A673 (cell line): ENCODE measurements at places on chromosomes 4 and X. TPM values are rescaled to one million over a fixed set of nuclear protein-coding genes. Genes with fewer than 3 reads are reported as not detected.
A peak's percentile ranks its signal among the peaks of the same experiment; 100 is the strongest.

- no peak overlapping the region for H3K4me3 ChIP-seq
- H3K27me3 ChIP-seq = no peaks in the 10 kb centered on the region
- no peak for DNase-seq
- peaks cover 10% of the 10 kb centered on the region for H3K4me1 ChIP-seq
- no peaks in the 10 kb centered on the region for H3K36me3 ChIP-seq
- no peak overlapping the region for H3K27ac ChIP-seq
Observed at GRCh38 chrX:133637765-133638164, 222.5 kb upstream of the GPC4 start.

DNA sequence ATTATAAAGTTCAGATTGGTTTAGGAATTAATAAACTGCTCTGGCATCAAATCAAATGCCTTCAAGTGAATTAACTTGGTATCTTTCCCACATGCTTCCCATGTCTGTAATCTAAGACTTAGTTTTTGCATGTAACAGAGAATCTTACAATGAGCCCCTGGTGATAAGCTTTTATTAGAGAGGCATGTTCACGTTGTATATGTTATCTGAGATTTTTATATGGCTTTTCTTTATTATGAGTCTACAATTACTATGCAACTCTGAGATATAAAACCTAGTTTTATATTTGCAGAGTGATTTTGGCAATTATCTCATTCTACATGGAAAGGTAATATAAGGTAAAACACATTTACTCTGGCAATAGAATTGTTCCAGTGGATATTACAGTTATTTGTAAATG is 1578.4 kb upstream of the IGFBP7 start:
- no peak for DNase-seq
- no peaks in the 10 kb centered on the region for H3K27me3 ChIP-seq
- H3K4me1 ChIP-seq = no peaks in the 10 kb centered on the region
- no peak overlapping the region for H3K27ac ChIP-seq
- H3K36me3 ChIP-seq = no peaks in the 10 kb centered on the region

- H3K27me3 ChIP-seq = no peaks in the 10 kb centered on the region
- H3K27ac ChIP-seq = no peak overlapping the region
- H3K4me1 ChIP-seq = no peaks in the 10 kb centered on the region
- no peaks in the 10 kb centered on the region for H3K36me3 ChIP-seq
- DNase-seq = no peak
- H3K4me3 ChIP-seq = no peak overlapping the region
Observed at GRCh38 chrX:136170139-136170800, 22.9 kb downstream of the FHL1 start.

Gene CCDC149
- 2.8 and 3.1 TPM in 2 replicates for total RNA-seq

DNA sequence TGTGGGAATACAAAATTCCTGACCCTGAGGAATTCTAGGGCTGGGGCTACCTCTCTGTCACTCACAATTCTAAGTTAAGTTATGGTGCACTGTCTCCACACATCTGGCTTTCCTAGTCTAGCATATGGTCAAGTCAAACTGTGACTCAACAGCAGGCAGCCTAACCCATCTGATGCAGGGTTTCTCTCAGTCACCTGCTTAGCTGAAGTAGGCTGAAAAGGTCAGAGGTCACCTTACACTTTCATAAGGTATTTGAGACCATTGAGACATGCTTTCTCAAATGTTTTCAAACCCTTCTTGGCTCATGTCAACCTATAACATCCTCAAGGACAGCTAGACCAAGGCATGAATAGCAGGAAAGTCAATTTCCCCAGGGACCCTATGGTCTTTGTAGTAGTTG is 196.5 kb upstream of the STK26 start:
- H3K27me3 ChIP-seq = peaks cover 5% of the 10 kb centered on the region
- H3K36me3 ChIP-seq = peaks cover 5% of the 10 kb centered on the region
- DNase-seq = no peak
- no peak overlapping the region for H3K27ac ChIP-seq
- no peak overlapping the region for H3K4me3 ChIP-seq
- H3K4me1 ChIP-seq = peaks cover 5% of the 10 kb centered on the region

Gene ATG4A
- total RNA-seq = 3.8 and 4.8 TPM in 2 replicates

GRCh38 chr4:185412412-185412811 is 13.4 kb downstream of the UFSP2 start:
- no peaks in the 10 kb centered on the region for H3K4me1 ChIP-seq
- peaks cover 14% of the 10 kb centered on the region for H3K36me3 ChIP-seq
- no peak overlapping the region for H3K27ac ChIP-seq
- H3K4me3 ChIP-seq = no peak overlapping the region

Gene TSR2
- total RNA-seq = 40.8 and 41.6 TPM in 2 replicates

- no peak overlapping the region for H3K4me3 ChIP-seq
- H3K27me3 ChIP-seq = no peaks in the 10 kb centered on the region
- no peak for DNase-seq
Observed at GRCh38 chrX:134718966-134719317, 60.7 kb upstream of the PLAC1 start.

Gene SLITRK4
- total RNA-seq = not detected in 2 replicates

Gene RGN
- 1.6 and 1.8 TPM in 2 replicates for total RNA-seq

GRCh38 chr4:32460972-32461371 is 1740.8 kb downstream of the PCDH7 start:
- DNase-seq = no peak
- no peaks in the 10 kb centered on the region for H3K4me1 ChIP-seq
- no peak overlapping the region for H3K27ac ChIP-seq

DNA sequence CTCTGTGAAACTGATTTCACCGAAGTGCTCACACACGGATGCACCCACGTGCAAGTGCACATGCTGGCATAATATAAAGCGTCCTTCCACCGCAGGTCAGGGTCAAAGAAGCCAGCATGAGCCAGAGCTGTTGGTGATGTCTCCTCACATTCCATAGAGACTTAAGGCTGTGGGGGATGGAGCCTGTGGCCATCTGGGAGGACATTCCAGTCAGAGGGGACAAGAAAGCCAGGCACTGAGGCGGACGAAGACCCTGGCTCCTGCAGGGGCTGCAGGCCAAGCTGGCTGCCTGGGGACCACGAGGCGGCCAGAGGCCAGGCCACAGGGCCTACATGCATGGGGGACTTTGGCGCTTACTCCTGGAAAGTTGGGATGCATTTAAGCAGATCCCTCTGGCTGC is 7.7 kb downstream of the RNF212 start:
- no peak for DNase-seq
- H3K4me1 ChIP-seq = no peaks in the 10 kb centered on the region
- H3K27ac ChIP-seq = no peak overlapping the region
- H3K4me3 ChIP-seq = no peak overlapping the region
- no peaks in the 10 kb centered on the region for H3K27me3 ChIP-seq

DNA sequence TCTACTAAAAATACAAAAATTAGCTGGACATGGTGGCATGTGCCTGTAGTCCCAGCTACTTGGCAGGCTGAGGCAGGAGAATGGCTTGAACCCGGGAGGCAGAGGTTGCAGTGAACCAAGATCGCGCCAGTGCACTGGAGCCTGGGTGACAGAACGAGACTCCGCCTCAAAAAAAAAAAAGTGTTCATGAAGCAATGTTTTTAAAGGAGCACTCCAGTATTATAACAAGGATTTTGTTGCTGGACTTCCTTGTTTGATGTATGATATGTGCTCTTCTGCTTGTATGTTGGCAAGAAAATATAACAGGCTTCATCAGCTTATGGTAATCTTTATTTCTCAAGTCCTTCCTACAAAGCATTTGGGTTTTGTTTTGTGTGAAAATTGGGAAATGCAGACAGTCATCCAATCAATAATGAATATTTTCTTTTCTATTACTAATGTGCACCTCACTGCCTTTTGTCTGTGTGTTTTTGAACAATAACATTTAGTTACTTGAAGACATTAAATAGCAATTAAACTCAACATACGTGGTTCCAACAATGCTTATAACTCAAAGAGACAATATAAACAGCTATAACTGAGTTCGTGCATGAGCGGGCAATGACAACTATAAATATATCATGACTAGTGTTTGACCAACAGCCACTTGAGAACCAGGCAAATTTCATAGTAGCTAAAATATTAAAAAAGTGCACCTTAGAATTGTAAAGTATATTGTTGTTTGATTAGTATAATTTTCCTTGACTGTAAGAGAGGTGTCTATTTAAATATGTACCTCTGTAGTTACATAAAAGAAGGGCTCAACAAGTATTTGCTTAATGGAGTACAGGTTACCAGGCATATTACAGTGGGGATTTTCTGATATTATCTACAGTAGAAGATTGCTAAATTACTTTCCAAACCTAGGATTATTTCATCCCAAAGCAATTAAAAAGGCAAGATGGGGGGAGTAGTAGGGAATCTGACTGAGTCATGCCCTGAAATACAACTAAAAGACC is 210.7 kb downstream of the PPP3CA start:
- peaks cover 13% of the 10 kb centered on the region for H3K4me1 ChIP-seq
- no peak overlapping the region for H3K4me3 ChIP-seq
- H3K27ac ChIP-seq = no peak overlapping the region
- no peak for DNase-seq

Gene FABP2
- not detected in 2 replicates for total RNA-seq

Gene MTCP1
- total RNA-seq = 19.8 and 21.0 TPM in 2 replicates

Gene SULT1E1
- total RNA-seq = 13.4 and 16.0 TPM in 2 replicates

- H3K4me1 ChIP-seq = no peaks in the 10 kb centered on the region
- H3K27ac ChIP-seq = no peak overlapping the region
- no peak overlapping the region for H3K4me3 ChIP-seq
- no peak for DNase-seq
Observed at GRCh38 chrX:101750744-101751143, 91.1 kb upstream of the ARMCX2 start.

GRCh38 chrX:154751669-154752271 is 893 bp upstream of the GAB3 start:
- H3K27ac ChIP-seq = no peak overlapping the region
- H3K4me3 ChIP-seq = no peak overlapping the region
- H3K27me3 ChIP-seq = peaks cover 17% of the 10 kb centered on the region
- no peaks in the 10 kb centered on the region for H3K36me3 ChIP-seq

GRCh38 chr4:118351851-118352827 is 664 bp downstream of the PRSS12 start:
- no peak overlapping the region for H3K27ac ChIP-seq
- peak; percentile 25 for DNase-seq
- peak overlapping the region; percentile 53 for H3K4me3 ChIP-seq
- no peaks in the 10 kb centered on the region for H3K4me1 ChIP-seq

GRCh38 chr4:69760455-69760854 is at the start of gene SULT1B1:
SULT1B1 (minus strand) TSS chr4:69760620; CDS start chr4:69755217, 5,403 bp downstream.
- H3K27me3 ChIP-seq = no peaks in the 10 kb centered on the region
- DNase-seq = peak; percentile 14
- peak within 1 kb of the TSS; percentile 61 for H3K27ac ChIP-seq
- no peak within 1 kb of the TSS for H3K4me3 ChIP-seq
- no peaks in the 10 kb centered on the region for H3K36me3 ChIP-seq

Gene AMBN
- total RNA-seq = 2.1 and 3.8 TPM in 2 replicates

Gene SMIM31
- total RNA-seq = not detected in 2 replicates

- no peak overlapping the region for H3K27ac ChIP-seq
- no peak for DNase-seq
- H3K4me1 ChIP-seq = no peaks in the 10 kb centered on the region
- H3K27me3 ChIP-seq = no peaks in the 10 kb centered on the region
- H3K36me3 ChIP-seq = no peaks in the 10 kb centered on the region
Observed at GRCh38 chr4:152689615-152690501, 10.1 kb upstream of the TMEM154 start.

DNA sequence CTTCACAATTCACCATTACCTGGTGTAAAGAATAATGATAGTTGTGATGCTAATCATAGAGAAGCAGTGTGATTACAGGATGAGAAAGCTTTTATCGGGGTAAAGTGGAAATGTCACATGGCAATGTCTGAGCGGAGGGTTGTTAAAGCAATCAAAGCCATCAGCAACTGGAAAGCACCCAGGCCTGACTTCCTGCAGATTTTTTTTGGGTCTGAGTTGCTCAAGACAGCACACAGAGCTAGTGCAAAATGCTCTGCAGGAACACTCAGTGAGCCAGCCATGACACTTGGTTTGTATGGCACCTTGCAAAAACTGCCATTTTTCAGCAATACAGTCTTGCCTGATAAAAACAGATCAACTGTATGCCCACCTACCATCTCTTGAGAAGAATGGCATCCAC is 152.9 kb downstream of the COL4A6 start:
- no peak overlapping the region for H3K4me3 ChIP-seq
- no peaks in the 10 kb centered on the region for H3K36me3 ChIP-seq
- peaks cover 44% of the 10 kb centered on the region for H3K27me3 ChIP-seq
- no peaks in the 10 kb centered on the region for H3K4me1 ChIP-seq

DNA sequence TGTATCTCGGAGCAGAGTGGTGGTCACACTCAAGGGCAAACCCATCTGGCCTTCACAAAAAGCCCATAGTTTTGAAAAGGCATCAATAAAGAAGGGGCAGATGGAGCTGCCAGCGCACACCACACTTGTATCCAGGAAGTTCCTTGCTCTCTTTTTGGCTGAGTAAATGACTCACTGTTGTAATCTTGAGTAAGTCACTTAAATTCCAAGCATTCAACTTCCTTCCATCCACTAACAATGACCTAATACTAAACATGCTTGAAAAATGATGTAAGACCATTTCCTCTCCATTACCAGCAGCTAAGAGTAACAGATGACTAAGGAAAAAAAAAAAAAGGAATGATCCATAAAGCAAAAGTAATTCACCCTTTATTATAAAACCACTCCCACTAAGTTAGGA is 32.4 kb upstream of the MYOZ2 start:
- no peaks in the 10 kb centered on the region for H3K36me3 ChIP-seq
- peak; percentile 93 for DNase-seq
- H3K4me3 ChIP-seq = no peak overlapping the region
- peak overlapping the region; percentile 78 for H3K27ac ChIP-seq
- H3K27me3 ChIP-seq = no peaks in the 10 kb centered on the region

Gene NXF2B
- not detected in 2 replicates for total RNA-seq

DNA sequence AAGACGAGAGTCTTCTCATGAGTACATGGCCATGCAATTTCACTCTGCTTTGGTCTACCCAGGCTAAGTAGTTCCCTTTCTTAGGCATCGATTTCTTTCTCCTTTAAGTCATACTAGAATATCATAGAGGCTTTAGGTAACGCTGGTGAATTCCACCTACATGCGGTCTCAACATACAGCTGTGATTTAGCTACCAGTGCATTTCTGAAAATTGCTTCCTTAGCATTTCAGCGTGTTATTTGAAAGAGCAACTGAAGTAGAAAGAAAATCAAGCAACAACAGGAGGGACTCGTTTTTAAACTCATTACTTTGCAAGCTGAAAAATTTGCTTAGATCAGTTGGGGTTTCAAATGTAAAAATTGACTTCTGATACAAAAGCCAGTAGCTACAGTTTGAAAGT is 48.1 kb upstream of the RASGEF1B start:
- H3K4me1 ChIP-seq = no peaks in the 10 kb centered on the region
- H3K27me3 ChIP-seq = no peaks in the 10 kb centered on the region
- H3K27ac ChIP-seq = no peak overlapping the region
- DNase-seq = no peak
- no peaks in the 10 kb centered on the region for H3K36me3 ChIP-seq

- no peak overlapping the region for H3K27ac ChIP-seq
- no peaks in the 10 kb centered on the region for H3K4me1 ChIP-seq
- no peak overlapping the region for H3K4me3 ChIP-seq
- no peaks in the 10 kb centered on the region for H3K36me3 ChIP-seq
Observed at GRCh38 chr4:139241086-139241783, 38.8 kb downstream of the MGARP start.

DNA sequence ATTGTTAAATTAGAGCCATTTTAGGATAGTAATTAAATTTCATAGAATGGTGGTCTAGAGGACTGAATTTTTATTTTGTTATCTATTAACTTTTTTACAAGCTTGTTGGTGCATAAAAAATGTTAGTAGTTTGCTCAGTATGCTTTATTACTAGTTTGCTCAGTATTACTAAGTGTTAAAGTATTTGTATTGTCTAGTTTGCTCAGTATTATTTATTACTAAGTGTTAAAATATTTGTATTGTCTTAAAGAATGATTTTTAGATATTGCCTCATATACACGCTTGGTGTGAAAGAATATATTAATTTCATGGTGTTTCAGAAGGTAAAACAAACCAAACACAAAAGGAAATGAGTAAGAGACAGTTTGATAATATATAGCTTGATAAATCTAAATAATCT is 268.4 kb upstream of the MAGEB18 start:
- H3K4me1 ChIP-seq = no peaks in the 10 kb centered on the region
- no peak overlapping the region for H3K4me3 ChIP-seq

Gene HNRNPD
- 313 and 316 TPM in 2 replicates for total RNA-seq
